ENCODE measurements at places on chromosomes 7 and 10. TPM values are rescaled to one million over a fixed set of nuclear protein-coding genes. Genes with fewer than 3 reads are reported as not detected.
A peak's percentile ranks its signal among the peaks of the same experiment; 100 is the strongest.

- H3K27me3 ChIP-seq = peaks cover 18% of the 10 kb centered on the region
- H3K36me3 ChIP-seq = no peaks in the 10 kb centered on the region
- DNase-seq = no peak
- peaks cover 20% of the 10 kb centered on the region for H3K4me1 ChIP-seq
- no peak overlapping the region for H3K4me3 ChIP-seq
Measured at GRCh38 chr10:103278537-103278823, 1.5 kb downstream of the INA start.

DNA sequence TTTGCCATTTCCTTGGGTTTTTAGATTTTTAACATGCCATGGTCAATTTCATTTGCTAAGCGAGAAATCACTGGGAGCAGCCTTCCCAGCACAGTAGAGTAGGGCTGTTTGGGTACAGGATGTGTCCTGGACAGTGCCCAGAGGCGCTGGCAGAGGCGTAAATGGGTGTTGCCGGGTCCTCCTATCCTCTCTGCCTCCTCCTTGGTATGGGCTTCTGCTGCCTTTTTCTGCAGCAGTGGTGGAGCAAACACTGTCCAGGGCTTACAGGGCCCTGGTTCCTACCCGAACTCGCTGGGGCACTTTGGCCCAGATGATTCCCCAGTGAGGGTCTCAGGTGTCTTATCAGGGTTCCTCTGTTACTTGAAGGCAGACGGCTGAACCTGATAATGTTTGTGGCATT lies 298.3 kb downstream of the RPS24 start:
- no peak overlapping the region for H3K4me3 ChIP-seq
- H3K27ac ChIP-seq = no peak overlapping the region
- no peak for DNase-seq
- H3K36me3 ChIP-seq = no peaks in the 10 kb centered on the region
- no peaks in the 10 kb centered on the region for H3K27me3 ChIP-seq

Gene STAMBPL1
- total RNA-seq = 61.2 TPM

DNA sequence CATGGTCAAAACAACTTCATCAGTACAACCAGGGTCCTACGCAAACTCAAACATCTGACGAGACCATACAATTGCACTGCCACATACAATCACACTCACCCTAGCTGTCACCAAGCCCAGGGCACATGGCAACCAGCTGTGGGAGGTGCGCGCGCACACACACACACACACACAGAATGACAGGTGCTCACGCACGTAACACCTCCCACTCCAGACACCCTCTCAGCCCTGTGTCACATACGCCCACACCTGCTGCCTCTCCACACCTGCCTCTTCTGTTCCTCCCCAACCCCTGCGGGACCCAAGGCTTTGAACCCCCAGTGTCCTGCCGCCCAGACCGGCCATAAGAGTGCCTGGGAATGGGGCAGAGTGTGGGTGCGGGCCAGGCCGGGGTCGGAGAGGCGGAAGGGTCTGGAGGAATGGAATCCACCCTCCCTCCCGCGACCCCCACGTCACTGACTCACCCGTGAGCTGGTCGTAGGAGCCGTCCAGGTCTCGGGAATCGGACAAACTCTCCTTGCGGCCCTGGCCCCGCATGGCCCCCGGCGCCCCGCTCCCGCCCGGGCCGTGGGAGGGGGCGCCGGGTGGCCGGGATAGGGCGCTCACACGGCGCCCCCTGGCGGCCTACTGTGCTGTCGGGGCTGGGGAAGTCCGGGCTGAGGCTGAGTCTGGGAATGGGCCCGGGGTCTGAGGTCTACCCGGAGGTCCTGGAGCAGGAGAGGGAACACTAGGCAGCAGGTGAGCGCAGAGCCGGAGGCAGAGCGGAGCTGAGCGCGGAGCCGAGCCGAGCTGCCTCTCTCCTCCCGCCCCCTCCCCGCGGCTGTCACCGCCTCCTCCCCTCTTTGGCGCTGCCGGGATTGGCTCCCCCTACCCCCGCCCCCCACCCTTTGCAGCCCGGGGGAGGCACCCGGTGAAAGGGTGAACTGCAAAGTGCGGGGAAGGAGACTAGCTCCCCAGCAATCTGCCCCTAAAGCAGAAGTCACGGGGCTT lies at the start of gene KCNIP2:
TSS of gene KCNIP2 (minus strand) at position 769 of the 990 bp plus-strand sequence. CDS start at position 537, 232 bp downstream.
- no peaks in the 10 kb centered on the region for H3K27me3 ChIP-seq
- H3K36me3 ChIP-seq = no peaks in the 10 kb centered on the region
- H3K4me3 ChIP-seq = peak within 1 kb of the TSS; percentile 44
- H3K27ac ChIP-seq = no peak within 1 kb of the TSS

- DNase-seq = no peak
- H3K27ac ChIP-seq = no peak overlapping the region
- H3K27me3 ChIP-seq = no peaks in the 10 kb centered on the region
- peaks cover 11% of the 10 kb centered on the region for H3K4me1 ChIP-seq
Measured at GRCh38 chr7:20237464-20238193, 20.4 kb upstream of the MACC1 start.

DNA sequence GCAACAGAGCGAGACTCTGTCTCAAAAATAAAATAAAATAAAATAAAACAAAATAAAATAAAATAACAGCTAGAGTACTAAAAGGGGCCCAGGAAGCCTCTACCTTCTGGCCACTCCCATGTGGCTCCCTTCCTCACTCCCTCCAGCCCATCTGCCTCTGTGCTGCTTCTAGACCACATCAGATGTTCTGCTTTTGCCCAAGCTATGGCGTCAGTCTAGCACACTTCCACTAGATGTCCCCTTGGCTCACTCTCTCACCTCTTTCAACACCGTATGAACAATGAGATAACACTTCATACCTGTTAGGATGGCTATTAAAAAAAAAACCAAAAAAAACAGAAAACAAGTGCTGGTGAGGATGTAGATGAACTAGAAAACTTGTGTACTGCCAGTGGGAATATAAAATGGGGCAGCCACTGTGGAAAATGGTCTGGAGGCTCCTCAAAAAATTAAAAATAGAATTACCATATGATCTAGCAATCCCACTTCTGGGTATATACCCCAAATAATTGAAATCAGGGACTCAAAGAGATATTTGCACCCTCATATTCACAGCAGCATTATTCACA lies 132.3 kb downstream of the ARHGAP22 start:
- no peaks in the 10 kb centered on the region for H3K36me3 ChIP-seq
- no peak overlapping the region for H3K4me3 ChIP-seq
- H3K27ac ChIP-seq = no peak overlapping the region
- no peaks in the 10 kb centered on the region for H3K27me3 ChIP-seq
- peaks cover 31% of the 10 kb centered on the region for H3K4me1 ChIP-seq
- no peak for DNase-seq

DNA sequence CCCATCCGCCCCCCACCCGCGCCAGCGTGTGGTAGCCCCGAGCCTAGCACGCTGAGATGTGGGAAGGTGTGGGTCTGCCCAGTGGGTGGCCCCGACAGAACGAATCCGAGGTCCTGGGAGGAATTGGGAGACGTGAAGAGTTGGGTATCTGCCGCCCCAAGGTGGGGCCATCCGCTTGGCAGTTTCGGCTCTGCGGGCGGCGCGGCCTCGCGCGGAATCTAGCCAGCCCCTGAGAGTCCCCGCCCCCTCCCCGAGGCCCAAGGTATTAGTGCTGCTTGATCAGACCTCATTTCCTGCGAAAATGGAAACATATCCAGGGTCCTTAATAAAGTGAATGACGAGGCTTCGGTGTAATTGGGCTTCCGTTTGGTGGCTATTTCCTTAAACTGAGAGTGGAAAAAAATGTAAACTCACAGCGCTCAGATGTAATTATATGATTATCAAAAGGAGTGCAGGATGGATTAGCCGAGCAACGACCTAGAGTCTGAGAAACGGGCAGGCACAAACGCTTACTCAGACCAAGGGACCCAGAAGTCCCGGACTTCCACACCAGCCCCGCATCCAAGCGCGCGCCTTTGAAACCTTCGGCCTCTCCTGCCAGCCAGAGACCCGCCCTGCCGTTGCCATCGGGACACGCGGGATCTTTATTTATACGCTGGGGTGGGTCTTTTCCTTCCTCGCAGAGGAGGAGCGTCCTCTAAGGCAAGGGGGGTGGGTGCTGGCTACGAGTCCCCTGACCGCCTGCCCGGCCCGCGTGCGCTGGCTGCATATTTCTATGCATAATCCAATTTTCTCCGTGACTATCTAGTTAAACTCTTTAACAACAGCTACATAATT lies 12.8 kb downstream of the LBX1 start:
- DNase-seq = peak; percentile 52
- peaks cover 27% of the 10 kb centered on the region for H3K4me1 ChIP-seq
- peaks cover 69% of the 10 kb centered on the region for H3K27me3 ChIP-seq
- H3K27ac ChIP-seq = no peak overlapping the region
- H3K4me3 ChIP-seq = peak overlapping the region; percentile 29

Gene MMP21
- total RNA-seq = not detected

GRCh38 chr7:19558527-19558926 lies 150.3 kb downstream of the POLR1F start:
- H3K27me3 ChIP-seq = peaks cover 47% of the 10 kb centered on the region
- no peak overlapping the region for H3K4me3 ChIP-seq
- no peaks in the 10 kb centered on the region for H3K4me1 ChIP-seq
- DNase-seq = no peak
- no peak overlapping the region for H3K27ac ChIP-seq
- no peaks in the 10 kb centered on the region for H3K36me3 ChIP-seq

Gene SPOCK2
- total RNA-seq = 0.11 TPM

DNA sequence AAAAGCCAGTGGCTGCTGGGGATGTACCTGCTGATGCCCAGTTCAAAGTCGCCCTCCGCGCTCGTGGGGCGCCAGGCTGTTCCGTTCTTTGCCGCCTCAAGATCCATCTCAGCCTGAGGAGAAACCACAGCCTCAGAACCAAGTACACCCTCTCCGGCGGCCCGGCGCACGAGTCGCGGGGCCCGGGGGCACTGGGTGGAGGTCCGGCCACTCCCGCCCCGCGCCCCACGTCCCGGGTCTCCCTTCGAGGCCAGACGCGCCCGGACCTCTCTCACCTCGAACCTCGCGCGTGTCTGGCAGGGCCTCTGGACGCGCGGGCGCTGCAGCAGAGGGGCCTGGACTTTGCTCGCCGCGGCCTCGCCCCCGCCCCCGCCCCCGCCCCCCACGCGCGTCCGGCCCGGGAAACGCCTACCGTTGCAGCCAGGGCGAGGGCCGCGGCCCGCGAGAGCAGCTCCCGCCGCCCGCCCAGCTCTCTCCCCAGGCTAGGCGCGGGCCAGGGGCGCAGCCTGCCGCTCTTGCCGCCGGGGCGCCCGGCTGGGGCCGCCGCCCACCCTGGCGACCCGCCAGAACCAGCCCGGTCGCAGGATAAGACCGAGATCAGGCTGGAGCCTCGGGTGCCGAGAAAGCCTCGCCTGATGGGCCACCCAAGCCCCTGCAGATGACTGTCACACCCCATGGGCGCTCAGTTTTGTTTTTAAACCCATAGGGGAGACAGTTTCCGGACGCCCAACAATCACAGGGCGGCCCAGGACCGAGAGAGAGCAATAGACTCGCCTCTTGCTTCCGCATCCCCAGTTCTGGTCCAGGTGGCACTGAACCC lies at the start of gene ABCB4:
TSS of gene ABCB4 (minus strand) at position 322 of the 820 bp plus-strand sequence. CDS start at position 107, 215 bp downstream.
- no peak for DNase-seq
- H3K27me3 ChIP-seq = peaks cover 67% of the 10 kb centered on the region
- H3K36me3 ChIP-seq = no peaks in the 10 kb centered on the region
- H3K27ac ChIP-seq = no peak within 1 kb of the TSS
- H3K4me1 ChIP-seq = no peaks in the 10 kb centered on the region

Gene CCDC71L
- total RNA-seq = 14.1 TPM

- no peaks in the 10 kb centered on the region for H3K4me1 ChIP-seq
- no peak for DNase-seq
- H3K27me3 ChIP-seq = peaks cover 87% of the 10 kb centered on the region
Measured at GRCh38 chr7:103702454-103702853, 256.4 kb upstream of the SLC26A5 start.

- no peaks in the 10 kb centered on the region for H3K36me3 ChIP-seq
- no peaks in the 10 kb centered on the region for H3K4me1 ChIP-seq
- no peak for DNase-seq
- H3K4me3 ChIP-seq = no peak overlapping the region
- H3K27me3 ChIP-seq = peaks cover 10% of the 10 kb centered on the region
Measured at GRCh38 chr10:115998301-115998700, 274.7 kb downstream of the GFRA1 start.

DNA sequence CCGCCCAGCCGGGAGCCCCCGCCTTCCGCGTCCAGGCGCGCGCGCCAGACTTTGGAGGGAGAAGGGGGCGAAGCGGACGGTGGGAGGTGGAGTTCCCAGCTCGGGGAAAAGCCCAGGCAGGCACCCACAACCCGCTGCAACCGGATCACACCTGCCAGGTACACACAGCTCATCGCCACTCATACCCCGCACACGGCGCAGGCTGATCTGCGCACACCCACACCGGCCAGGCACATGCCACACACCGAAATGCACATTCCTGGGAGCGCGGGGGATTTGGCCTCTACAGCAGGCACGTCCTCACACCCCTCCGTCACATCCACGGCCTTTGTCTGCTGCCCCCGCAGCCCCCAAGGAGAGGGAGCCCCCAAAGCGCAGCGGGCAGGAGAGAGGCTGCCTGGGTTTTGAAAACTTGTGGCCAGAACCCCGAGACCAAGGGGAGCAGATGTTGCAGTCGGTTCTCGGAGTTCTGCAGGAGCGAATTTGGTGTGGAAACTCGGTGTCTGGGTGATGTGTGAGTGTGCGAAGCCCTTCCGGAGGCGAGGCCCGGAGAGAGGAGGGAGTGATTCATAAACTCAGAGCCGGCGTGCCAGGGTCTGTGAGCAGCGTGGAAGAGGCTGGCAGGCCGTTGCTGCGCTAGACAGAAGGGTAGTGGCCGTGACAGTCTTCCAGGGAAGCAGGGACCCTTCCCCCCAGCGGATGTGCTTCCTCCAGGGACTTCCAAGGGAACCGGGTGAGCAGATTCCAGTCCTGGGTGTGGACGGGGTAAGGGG lies 734 bp downstream of the CHST3 start:
- H3K27me3 ChIP-seq = no peaks in the 10 kb centered on the region
- no peaks in the 10 kb centered on the region for H3K36me3 ChIP-seq
- peak; percentile 67 for DNase-seq
- H3K27ac ChIP-seq = peak overlapping the region; percentile 80
- peaks cover 21% of the 10 kb centered on the region for H3K4me1 ChIP-seq

GRCh38 chr10:28366994-28367393 lies 64.1 kb upstream of the MPP7 start:
- no peaks in the 10 kb centered on the region for H3K36me3 ChIP-seq
- peak; percentile 47 for DNase-seq
- H3K4me3 ChIP-seq = no peak overlapping the region
- H3K27me3 ChIP-seq = no peaks in the 10 kb centered on the region
- peaks cover 4% of the 10 kb centered on the region for H3K4me1 ChIP-seq
- H3K27ac ChIP-seq = no peak overlapping the region

Gene CFAP70
- 0.06 TPM for total RNA-seq

GRCh38 chr7:98613601-98614425 lies 3.3 kb upstream of the NPTX2 start:
- DNase-seq = peak; percentile 49
- peaks cover 67% of the 10 kb centered on the region for H3K27me3 ChIP-seq
- no peak overlapping the region for H3K27ac ChIP-seq
- no peaks in the 10 kb centered on the region for H3K36me3 ChIP-seq

Gene GPR26
- total RNA-seq = not detected

GRCh38 chr10:12556039-12556438 lies 206.7 kb downstream of the CAMK1D start:
- no peaks in the 10 kb centered on the region for H3K27me3 ChIP-seq
- DNase-seq = no peak
